Cortex of kidney (tissue), 1 donor: ENCODE measurements at places on chromosomes 7 and 10.

DNA sequence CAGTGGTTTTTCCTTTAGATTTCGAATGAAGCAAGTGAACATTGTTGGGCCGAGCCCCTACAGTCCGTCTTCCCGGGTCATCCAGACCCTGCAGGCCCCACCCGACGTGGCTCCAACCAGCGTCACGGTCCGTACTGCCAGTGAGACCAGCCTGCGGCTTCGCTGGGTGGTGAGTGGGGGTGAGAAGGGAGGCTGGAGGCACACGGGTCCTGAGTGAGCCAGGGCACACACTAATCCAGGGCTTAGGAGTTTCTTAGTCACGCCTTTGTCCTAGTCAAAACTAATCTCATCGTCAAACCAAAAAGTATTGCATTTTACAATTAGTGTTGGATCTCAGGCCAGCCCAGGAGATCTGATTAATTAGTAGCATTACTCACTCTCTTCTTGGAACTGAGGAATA lies 568.8 kb upstream of the FOXK1 start:
- no peak for DNase-seq

- DNase-seq = no peak
Observed at GRCh38 chr7:3057066-3057420, 13.4 kb upstream of the CARD11 start.

DNA sequence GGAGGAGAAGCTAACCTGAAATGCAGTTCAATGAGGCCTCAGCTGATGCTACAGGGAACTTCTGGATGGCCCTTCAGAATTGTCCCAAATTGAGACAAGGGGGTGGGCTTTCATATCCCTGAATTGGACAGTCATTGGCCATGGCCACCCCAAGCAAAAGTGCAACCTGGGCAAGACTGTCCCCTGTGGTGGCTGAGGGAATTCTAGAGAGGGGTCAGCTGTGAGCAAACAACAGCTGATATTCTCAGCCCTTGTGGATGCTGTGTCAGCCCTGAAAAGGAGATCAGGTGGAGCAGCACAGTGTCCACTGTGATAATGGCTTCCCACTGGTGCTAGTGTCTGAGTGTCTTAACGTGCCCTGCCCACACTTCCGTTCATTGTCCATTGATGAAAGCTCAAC lies 76.6 kb downstream of the SLC16A9 start:
- no peak for DNase-seq

GRCh38 chr7:33425395-33425794 lies 296.0 kb downstream of the BBS9 start:
- DNase-seq = no peak

- no peak for DNase-seq
Observed at GRCh38 chr7:141698247-141699015, 3.5 kb downstream of the DENND11 start.

DNA sequence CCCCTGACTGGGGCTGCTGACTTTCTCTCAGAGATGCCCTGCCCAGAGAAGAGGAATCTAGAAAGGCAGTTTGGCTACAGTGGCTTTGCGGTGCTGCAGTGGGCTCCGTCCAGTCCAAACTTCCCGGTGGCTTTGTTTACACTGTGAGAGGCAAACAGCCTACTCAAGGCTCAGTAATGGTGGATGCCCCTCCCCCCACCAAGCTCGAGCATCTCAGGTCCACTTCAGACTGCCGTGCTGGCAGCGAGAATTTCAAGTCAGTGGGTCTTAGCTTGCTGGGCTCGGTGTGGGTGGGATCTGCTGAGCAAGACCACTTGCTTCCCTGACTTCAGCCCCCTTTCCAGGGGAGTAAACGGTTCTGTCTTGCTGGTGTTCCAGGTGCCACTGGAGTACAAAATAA lies 734.5 kb upstream of the LRRN3 start:
- no peak for DNase-seq

GRCh38 chr7:114932991-114933390 lies 11.1 kb downstream of the MDFIC start:
- DNase-seq = no peak

DNA sequence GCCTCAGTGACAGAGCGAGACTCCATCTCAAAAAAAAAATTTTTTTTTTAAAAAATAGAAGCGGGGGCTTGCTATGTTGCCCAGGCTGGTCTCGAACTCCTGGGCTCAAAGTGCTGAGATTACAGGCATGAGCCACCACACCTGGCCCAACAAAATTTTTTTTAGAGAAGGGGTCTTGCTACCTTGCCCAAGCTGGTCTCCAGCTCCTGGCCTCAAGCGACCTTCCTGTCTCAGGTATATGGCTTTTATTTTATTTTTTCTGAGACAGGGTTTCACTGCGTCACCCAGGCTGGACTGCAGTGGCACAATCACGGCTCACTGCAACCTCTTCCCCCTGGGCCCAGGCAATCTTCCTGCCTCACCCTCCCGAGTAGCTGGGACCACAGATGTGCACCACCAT lies 1.6 kb upstream of the ABHD11 start:
- DNase-seq = no peak

DNA sequence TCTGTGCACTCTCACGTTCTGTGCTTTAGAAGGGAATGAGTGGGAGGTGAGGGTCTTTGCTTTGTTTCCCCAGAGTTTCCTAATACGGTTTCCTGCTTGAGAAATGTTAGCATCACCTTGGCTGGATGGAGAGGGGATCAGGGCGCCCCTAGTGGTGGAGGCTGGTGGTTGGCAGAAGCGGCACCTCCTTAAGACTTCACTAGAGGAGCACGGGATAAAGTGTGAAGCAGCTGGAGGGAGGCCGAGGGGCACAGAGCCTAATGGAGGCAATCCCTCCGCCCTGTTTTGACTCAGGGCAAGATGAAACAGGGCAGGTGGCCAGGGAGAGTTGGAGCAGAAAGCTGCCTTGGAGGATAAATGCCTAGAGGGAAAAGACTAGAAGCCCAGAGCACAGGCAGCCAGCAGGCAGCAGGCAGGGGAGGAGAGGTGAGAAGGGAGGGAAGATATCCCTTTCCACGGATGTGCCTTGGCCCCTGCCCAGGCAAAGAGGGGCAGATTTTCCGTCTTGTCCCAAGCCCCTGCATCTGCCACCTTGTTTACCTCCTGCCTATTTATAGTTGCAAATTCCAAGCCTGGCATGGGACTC lies 56.0 kb upstream of the BTRC start:
- no peak for DNase-seq

GRCh38 chr7:22771872-22772228 lies 44.9 kb downstream of the IL6 start:
- no peak for DNase-seq

GRCh38 chr7:33614357-33615117 lies 290.8 kb upstream of the BMPER start:
- no peak for DNase-seq

GRCh38 chr10:79002336-79002735 lies 66.4 kb upstream of the ZMIZ1 start:
- no peak for DNase-seq

DNA sequence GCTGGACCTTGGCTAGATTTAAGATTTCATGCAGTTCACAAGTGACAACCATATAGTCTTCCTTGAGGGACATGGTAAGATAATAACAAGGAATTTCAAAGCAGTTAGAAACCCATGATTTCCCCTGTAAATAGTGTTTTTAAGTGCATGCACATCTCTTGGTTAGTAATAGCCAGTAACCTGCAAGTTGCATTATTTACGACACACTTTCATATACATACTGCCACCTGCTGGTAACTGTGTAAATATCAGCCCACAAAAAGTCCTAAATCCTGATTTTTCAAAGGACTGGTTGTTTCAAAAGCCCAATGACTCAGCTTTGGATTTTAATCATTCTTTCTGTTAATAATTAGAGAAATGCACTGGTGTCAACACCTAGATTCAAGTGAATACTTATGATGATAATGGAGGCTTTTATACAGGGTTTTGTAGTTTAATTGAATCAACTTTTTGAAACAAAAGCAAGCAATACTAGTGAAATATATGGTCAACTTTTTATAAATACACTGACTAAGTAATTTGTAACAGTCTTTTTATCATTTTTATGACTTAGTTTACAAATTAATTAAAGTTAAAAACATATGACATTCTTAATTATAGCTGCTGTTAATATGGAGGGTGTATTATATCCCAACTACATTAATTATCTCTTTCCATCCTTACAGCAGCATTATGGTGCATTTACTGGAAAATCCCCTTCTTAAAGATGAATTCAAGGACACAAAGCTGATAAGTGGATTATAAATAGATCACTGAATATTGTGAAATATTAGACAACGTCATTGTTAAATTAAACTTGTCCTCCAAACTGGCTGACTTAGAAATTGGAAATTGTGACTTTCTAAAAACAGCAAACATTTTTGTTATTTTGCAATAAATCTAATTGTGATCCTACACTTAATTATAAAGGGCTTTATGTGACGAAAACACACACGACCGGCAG lies 367.7 kb upstream of the SEMA3D start:
- DNase-seq = no peak

- no peak for DNase-seq
Observed at GRCh38 chr7:144824360-144824759, 11.5 kb downstream of the TPK1 start.

DNA sequence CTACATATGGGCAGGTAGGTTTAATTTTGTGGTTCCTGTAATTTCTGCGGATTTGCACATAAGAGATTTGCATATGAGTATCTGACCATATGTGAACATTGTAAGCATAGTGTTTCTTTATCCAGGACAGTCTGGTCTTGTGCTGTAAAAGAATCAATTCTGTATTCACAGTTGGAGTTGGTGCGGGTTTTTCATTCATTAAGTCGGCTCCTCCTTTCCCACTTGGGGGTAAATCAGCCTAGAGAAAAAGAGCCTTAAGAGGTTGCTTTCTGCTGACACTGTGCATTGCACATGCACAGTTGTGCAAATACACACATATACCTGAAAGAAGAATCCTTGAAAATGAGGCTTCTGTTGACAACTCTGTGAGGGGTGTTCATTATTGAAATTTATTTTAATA lies 6.1 kb upstream of the CYP26C1 start:
- no peak for DNase-seq

- no peak for DNase-seq
Observed at GRCh38 chr7:101906291-101907240, 89.1 kb downstream of the CUX1 start.

GRCh38 chr7:148222721-148223120 lies 367.8 kb upstream of the C7orf33 start:
- DNase-seq = no peak

DNA sequence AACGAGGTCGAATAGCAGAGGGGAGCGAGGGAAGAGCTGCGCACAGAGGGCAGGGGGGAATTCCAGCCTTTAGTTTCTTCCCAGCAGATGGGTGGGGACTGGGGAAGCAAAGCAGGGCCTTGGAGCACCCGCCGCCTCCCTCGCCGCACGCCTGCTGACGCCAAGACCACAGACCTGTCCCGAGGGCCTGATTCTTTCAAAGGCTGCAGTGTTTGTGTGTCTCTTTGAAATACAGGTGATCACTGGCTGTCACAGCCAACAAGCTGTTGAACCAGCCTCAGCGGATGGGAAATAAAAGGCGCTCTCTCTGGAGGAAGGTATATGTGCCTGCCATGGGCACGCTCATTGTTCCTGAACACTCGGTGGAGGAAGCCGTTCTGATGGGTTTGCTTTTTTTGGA lies 119.3 kb downstream of the FAM53B start:
- DNase-seq = no peak

- DNase-seq = no peak
Observed at GRCh38 chr7:42090806-42091205, 146.2 kb downstream of the GLI3 start.

DNA sequence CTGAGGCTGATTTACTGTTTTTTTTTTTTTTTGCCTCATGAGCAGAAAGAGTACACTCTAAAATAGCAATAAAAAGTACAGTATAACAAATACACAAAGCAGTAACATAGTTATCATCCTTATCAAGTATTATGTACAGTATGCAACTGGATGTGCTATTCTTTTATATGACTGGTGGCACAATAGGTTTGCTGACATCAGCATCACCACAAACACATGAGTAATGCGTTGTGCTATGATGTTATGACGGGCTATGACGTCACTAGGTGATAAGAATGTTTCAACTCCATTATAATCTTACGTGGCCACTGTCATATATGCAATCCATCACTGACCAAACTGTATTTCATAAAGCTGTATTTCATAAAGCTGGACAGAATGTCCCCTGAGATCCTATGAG lies 189.2 kb upstream of the GLI3 start:
- DNase-seq = no peak

- DNase-seq = no peak
Observed at GRCh38 chr7:134357486-134357885, 40.8 kb upstream of the SLC35B4 start.

DNA sequence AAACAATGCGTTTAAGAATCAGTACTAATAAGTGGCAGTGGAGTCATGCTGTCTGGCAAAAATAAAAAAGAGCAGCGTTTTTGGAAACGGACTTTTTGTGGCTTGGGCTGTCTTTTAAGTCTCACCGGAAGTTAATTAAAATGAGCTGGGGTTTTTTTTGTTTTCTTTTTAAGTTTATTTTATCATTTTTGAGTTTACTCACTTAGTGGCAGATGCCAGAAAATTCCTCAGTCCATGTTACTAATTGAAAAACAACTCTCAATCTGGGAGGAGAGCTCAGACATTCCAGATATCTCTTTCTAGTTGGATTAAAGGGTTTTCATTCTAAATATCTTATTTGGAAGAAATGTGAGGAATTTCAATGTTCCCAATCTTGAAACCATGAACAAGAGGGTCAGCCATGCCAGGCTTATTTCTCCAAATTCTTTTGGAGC lies 133.8 kb upstream of the AGR3 start:
- DNase-seq = no peak

- DNase-seq = no peak
Observed at GRCh38 chr10:44398747-44399658, 14.1 kb upstream of the CXCL12 start.

GRCh38 chr7:20417675-20418382 lies 87.1 kb downstream of the ITGB8 start:
- DNase-seq = no peak

DNA sequence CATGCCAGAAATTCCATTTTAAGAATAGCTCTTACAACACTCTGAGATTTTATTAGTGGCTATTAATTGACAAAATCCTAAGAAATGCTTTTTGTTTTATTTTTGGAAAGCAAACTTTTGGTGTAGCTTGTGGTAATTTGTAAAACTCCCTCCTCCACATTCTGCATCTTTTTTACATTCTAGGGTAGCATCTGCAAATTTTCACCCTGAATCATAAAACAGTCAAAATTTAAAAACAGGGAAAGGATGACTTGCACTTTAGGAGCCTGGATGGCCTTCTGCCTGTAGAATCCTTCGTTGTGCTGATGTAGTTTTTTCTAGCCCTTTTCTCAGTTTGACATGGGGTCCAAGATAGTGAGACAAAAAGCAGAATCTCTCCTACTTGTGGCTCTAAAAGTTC lies 316.1 kb downstream of the ADRA2A start:
- DNase-seq = no peak
